ENCODE measurements at places on chromosomes 2 and 18.

DNA sequence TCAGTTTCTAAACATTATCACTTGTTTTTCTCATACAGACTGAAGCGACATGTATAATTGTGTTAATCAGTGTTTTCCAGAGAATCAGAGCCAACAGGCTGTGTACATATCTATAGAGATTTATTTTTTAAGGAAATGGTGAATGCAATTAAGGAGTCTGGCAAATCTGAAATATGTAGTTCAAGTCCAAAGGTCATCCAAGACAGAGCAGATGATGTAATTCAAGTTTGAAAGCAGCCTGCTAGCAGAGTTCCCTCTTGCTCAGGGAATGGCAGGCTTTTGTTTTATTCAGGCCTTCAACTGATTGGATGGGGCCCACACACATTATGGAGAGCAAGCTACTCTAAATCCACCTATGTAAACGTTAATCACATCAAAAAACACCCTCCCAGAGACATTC is 282.6 kb downstream of the CBLN2 start:
- no peak for DNase-seq

GRCh38 chr2:65043001-65043400 is 13.2 kb upstream of the CEP68 start:
- no peak for DNase-seq

DNA sequence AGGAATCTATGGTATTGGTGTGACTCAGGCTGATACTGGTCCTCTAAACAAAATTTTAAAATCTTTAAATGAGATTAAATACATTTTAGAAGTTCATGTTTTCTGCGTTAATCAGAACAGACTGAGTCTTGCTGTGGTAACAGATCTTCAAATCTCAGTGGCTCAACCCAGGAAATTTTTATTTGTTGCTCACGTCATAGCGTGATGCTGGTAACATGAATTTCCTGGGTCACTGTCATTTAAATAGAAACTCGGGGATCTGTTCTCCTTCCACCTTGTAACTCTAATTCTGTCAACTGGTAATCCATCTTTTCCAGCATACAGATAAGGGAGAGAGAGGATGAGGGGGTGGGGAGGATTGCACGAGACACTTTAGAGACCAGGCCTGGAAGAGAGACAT is 90.0 kb downstream of the CDC42EP3 start:
- no peak for DNase-seq

- no peak for DNase-seq
These were observed 214.0 kb downstream of the CYP26B1 start for GRCh38 chr2:71933467-71934319.

DNA sequence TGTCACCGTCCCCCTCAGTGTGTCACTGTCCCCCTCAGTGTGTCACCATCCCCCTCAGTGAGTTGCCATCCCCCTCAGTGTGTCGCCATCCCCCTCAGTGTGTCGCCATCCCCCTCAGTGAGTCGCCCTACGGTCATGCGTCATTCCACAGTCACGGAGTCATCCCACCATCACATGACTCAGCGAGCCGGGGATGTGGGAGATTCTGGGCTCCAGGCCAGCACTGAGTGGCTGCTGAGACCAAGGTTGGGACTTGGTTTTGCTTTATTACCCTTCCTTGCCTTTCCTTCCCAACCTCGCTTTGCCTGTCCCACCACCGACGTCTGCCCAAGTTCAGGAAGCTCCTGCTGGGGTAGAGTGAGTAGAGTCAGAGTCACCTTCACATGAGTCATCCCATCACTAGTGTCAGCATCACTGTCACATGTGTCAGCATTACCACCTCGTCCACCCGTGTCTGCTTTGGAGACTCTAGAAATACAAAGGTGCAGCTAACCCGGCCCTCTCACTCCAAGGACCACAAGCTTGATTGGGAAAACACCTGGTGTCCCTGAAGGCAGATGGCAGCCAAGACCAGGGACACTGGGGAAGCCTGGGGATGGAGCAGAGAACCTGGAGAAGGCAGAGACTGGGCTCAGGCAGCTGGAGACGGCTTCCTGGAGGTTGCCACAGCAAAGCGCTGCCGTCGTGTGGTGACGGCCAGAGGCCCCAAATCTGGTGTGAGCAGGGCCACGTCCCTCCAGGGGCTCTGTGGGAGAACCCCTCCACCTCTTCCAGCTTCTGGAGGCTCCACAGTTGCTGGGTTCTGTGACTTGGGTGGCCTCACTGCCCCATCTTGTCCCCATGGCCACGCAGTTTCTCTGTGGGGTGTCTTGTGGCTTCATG is 485.2 kb upstream of the SALL3 start:
- DNase-seq: no peak

DNA sequence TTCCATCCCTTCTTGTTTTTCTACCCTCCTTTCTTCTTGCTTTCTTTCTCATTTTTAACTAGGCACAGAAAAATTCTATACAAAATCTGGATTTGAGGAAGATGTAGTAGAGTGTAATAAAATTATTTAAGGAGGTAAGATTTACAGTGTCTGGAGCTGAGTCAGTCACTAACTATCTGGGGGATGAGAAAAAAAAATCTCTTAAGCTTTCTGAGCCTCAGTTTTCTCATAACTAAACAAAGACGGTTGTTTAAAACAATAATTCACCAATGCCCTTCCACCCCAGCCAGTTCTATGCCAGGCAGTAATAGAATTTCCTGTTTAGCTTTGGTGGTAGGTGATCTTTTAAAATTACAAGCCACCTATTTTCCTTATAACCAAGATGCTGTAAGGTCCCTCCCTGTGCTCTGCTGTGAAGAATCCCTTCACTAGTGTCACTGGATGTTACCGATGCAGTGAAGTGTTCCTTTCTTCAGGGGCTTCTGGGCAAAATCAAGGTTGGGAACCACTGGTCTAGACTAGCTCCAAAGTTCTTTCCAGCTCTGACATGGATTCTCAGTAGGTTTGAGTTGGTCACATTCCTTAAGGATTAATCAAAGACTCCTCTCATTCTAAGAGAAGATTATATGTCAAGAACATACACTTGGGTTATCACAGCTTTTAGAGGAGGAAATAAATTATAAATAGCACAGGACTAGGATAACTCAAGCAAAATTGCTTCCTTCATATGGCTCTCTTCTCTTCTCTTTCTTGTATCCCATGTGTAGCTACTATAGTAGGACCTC is 289.0 kb downstream of the CDH2 start:
- no peak for DNase-seq

DNA sequence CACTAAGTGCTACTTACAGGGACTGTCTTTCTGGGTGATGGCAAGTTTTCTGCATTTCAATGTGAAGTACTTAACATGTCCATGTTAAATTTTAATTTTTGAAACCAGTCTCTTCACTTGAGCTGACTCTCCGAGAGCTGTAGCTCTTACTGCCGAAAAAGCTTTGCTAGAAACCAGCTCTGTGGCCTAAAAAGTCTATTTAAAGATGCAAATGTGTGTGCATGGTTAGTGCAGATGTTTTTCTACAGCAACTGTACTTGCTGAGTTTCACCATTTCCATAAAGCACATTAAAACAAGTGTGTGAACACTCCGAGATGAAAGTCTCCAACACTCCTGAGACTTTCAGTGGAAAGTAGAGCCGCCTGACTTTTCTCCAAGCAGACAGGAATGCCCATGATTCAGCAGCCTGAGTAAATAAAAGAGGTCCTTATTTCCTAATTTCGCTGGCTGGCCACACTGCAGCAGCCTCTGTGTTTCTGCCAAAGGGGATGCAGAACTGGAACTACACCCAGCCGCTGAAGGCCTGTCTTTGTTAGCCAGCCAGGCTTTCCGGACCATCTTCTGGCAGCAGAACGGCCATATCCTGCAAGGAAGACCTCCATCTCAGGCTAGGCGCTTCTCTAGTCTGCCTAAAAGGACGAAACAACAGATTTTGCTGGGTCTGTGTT is 121.2 kb downstream of the ZNF521 start:
- DNase-seq: no peak

GRCh38 chr2:189444322-189444721 is 3.0 kb downstream of the WDR75 start:
- DNase-seq: no peak

GRCh38 chr18:37584952-37585695 is 19.5 kb upstream of the CELF4 start:
- DNase-seq: no peak

DNA sequence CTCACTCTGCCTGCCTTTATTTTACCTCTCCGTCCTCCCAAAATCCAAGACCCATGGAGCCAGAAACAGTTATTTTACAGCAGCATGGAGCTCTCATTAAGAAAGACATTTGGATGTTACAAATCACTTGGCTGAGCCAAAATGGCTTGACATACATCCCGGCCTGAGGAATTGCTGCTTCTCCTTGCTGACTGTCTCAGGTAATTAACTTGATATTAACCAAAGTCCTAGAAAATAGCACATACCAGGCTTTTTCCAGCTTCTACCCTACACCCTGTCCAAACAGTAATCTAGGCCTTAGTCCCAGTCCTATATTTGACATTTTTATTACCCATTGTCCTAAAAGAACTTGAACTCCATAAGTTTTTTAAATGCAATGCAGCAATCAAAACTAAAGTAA is 205.0 kb downstream of the TMX3 start:
- no peak for DNase-seq

- no peak for DNase-seq
These were observed 151.8 kb downstream of the B3GNT2 start for GRCh38 chr2:62347563-62348270.

GRCh38 chr18:1648712-1649111 is 744.0 kb downstream of the ADCYAP1 start:
- no peak for DNase-seq

DNA sequence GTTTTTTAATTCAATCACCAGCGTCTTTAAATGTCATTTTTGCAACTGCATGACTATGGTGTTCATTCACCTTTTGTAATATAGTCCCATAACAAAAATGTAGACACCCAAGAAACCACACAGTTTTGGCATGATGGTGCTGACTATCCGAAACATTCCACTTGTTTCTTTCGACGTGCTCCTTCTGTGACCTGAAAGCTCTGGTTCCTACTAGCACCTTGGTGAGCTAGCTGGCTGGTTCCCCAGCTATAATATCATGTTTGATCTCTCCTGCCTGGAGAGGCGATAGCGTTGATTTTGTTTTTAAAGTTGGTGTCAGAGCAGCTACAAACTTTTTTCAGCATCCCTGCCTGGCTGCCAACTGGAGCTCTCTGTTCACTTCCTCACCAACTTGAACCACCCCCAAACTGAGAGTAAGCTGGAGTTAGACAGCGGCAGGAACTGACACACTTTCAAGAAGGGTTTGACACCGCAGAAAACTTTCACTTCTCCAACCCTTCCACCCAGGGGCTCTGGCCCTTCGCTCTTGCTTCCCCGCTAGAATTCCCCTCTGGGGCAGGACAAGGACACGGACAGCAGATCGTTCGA is 1.1 kb downstream of the ATAD2B start:
- DNase-seq: no peak

- DNase-seq: no peak
These were observed 232.1 kb upstream of the EPAS1 start for GRCh38 chr2:46065152-46065551.

- no peak for DNase-seq
These were observed 20.1 kb upstream of the C2orf72 start for GRCh38 chr2:231017231-231017598.

GRCh38 chr18:77205769-77206168 is 43.9 kb upstream of the GALR1 start:
- no peak for DNase-seq

DNA sequence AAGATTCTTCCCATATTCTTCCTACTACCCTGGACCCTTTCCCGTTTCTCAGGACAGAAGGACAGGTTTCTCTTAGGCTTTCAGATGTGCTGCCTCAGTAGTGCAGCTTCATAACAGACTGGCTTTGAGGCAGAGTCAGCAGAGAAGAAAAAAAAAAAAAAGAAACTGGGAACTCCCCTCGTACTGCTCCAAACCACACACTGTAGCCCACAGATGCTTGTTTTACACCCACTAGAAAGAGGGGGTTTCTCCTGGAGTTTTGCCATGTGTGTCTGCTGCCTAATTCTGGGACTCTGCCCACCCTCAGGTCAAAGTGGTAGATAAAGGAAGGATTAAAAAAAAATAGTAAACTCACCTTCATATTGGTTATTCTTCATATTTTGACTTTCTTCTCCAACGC is 95.9 kb downstream of the NCOA1 start:
- DNase-seq: no peak

DNA sequence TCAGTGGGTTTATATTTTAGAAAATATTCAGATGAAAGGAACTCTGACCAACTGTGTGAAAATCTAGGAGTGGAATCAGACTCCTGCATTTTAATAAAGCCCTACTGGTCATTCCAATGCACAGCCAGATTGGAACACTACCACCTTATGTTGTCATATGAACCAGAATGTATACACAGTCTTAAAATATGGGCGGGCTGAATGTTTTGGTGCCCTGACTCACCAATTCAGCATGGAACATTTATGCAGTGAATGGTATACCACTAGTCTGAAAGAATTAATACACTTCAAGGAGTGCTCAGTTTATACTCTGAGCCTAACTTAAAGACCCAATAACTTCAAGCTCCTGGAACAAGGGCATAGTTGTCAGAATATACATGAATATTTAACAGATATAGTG is 280.9 kb upstream of the TCF4 start:
- DNase-seq: no peak

DNA sequence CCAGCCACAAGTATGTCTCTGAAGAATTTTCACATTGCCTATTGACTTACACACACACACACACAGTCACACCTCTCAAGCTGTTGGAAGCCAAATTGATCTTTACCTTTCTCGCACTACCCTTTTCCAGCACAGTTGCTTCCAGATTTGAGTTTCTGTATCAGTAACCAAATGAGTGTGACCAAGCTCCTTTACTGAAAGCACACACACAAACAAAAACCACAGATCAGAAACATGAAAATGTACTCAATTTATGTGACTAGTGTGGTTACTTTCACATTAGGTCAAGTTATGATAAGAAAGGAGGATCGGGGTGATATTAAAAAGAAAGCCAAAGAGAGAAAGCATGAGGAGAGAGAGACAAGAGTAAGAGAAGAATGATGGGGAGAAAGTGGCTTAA is 993.9 kb upstream of the POU3F3 start:
- no peak for DNase-seq

- no peak for DNase-seq
These were observed 171.2 kb upstream of the MYO3B start for GRCh38 chr2:170006587-170007325.

DNA sequence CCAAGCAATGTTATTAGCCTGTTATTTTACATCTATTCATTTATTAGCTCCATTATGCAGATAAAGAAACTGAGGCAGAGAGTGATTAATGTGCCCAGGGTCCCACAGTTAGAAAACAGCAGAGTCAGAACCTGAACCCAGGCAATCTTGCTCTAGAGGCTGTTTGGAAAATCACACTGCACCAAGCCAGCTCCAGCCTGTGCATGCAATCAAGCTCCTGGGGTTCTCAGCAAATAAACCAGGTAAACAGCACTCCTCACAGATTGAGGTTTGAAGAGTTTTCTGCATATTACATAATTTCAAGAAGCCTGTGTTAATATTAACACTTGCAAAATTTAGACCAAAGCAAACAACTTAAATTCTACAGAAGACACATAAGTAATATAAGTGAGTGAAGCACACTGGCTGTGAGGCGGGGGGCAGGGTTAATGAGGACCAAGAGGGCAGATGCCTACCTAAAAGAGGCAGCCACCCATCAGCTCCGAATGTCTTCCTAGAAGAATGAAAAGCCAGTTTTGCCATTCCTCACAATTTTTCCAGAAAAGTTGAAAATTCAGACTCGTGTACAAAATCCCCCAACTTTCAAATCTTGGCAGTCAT is 35.4 kb downstream of the CACNB4 start:
- no peak for DNase-seq

GRCh38 chr2:3885629-3886628 is 182.6 kb downstream of the DCDC2C start:
- no peak for DNase-seq
